ENCODE measurements at places on chromosomes 12 and 14.

GRCh38 chr12:76852106-76852505 lies 26.7 kb downstream of the CSRP2 start:
- DNase-seq, result no peak

GRCh38 chr14:23009483-23009938 lies 432 bp downstream of the C14orf93 start:
- no peak for DNase-seq

DNA sequence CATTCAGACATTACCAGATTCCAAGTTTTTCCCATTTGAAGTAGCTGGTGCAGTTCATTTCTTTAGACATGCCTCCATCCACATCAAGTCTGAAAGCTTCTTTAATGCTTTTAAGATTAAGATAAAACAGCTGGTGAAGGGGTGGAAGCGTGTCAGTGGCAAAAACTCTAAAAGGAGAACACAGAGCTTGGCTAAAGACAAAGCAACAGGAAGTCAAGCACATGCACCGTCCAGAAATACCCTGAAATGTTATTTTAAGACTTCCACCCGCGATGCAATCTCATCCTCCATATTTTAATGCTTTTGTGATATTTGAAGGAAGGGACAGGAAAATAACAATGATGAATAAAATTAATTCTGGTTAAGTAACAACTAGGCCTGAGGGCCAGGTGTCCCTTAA lies 31.8 kb downstream of the PPM1H start:
- DNase-seq, result no peak

DNA sequence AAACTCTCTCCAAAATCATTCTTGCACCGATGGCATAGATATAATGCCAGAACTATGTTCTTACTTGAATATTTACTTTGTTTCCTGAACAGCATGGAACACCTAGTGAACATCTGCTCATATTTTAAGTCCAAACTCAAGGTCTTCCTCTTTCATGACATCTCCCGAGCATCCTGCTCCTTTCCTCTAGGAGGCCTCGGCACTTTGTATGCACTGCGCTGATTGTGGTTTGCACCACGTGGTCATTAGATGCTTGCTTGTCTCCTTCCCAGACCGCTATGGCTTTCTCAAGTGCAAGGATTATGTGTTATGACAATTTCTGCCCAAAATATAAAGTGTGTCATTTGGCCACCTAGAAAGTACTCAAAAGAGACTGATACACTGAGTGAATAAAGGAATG lies 912.0 kb downstream of the GALC start:
- DNase-seq, result no peak

DNA sequence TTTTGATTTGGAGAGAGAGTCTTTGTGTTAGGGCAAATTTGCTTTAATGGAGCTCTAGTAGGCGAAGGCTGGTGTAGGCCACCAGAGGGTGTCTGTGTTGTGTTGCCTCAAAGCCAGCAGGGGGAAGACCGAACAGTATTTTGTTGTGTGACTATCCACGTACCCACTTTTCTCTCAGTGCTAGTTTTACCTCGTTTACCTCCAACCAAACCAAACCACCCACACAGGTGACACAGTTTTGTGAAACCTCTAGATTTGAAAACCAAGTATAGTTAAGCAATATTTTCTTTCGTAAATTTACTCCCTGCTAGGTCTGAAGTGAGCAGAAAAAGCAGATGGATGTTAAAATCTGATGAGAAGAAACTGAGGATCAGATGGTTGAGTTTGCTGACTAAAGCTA lies 36.3 kb upstream of the NPFF start:
- DNase-seq, result peak; percentile 70

GRCh38 chr14:22159957-22160356 lies 429.1 kb downstream of the DAD1 start:
- DNase-seq, result no peak
